ENCODE measurements at places on chromosomes 12 and 14. TPM values are rescaled to one million over a fixed set of nuclear protein-coding genes. Genes with fewer than 3 reads are reported as not detected.

RFX4 gene
- total RNA-seq, result not detected

ACTN1 gene
- 207 TPM for total RNA-seq

SLCO1A2 gene
- total RNA-seq, result not detected

KCNMB4 gene
- 0.20 TPM for total RNA-seq

VSX2 gene
- not detected for total RNA-seq

DACT1 gene
- 0.42 TPM for total RNA-seq

Data from A549 treated with ZK216348 at 1 μM for 4 hours (cell line).